ENCODE measurements at places on chromosomes 2 and 18. TPM values are rescaled to one million over a fixed set of nuclear protein-coding genes. Genes with fewer than 3 reads are reported as not detected.

The GALNT3 gene
- total RNA-seq = 0.69 TPM

The CYP27A1 gene
- total RNA-seq = 15.7 TPM

The TEKT4 gene
- not detected for total RNA-seq

The GAL3ST2 gene
- not detected for total RNA-seq

The OSR1 gene
- 70.5 TPM for total RNA-seq

The NOSTRIN gene
- total RNA-seq = 0.24 TPM

The DTNA gene
- total RNA-seq = 10.8 TPM

The UPP2 gene
- total RNA-seq = not detected

The IL18RAP gene
- not detected for total RNA-seq

The SP5 gene
- total RNA-seq = not detected

The GKN2 gene
- not detected for total RNA-seq

The CTNNA2 gene
- not detected for total RNA-seq

The ABCG5 gene
- total RNA-seq = not detected

The SERPINB4 gene
- total RNA-seq = not detected

The SCYGR7 gene
- total RNA-seq = not detected

The NGEF gene
- total RNA-seq = not detected

The IL1RL2 gene
- 3.5 TPM for total RNA-seq

The TFPI gene
- 325 TPM for total RNA-seq

The QPCT gene
- 1.9 TPM for total RNA-seq

The SERPINB10 gene
- not detected for total RNA-seq

The ZNF385B gene
- total RNA-seq = 0.49 TPM

Measured in cardiac ventricle fibroblast (primary cell).